ENCODE measurements at places on chromosomes 4 and X. TPM values are rescaled to one million over a fixed set of nuclear protein-coding genes. Genes with fewer than 3 reads are reported as not detected.

- no peak for DNase-seq
These were observed 46.6 kb downstream of the IL13RA2 start for GRCh38 chrX:114970806-114971205.

Gene SMC1A
- 51.8 TPM for total RNA-seq

DNA sequence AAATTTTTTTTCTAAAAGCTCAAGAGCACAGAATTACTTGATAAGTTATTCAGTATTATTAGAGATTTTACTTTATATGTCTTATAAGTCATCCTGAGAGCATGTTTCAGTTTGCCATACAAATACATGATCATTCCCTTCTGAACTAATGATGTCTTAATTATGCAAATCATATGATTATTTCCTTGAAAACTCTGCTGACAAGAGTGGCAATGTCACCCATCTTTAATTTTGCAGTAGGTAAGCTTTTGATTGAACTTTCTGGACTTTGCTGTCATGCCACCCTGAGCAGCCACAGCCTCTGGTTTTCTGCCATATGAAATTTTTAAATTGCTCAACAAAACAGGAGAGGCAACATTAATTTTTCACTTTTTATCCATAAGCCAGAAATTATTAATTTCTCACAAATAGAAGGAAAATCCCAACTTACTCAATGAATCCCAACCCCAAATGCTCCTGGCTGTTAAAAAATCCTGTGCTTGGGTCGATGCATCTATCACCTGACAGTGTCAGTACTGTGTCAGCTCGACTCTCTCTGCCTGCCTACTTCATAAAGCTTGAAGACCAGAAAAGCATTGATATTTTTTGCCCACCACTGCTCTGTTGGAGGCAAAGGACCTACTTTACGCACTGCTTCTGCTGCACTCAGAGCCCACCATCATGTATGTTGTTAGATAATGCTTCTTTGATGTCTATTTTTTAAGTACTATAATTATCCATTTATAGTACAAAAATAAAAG lies 11.6 kb upstream of the HADH start:
- no peak for DNase-seq

- DNase-seq, result no peak
These were observed 53.5 kb downstream of the TBC1D14 start for GRCh38 chr4:6963139-6963611.

Gene HPGDS
- 15.8 TPM for total RNA-seq

Gene WDR19
- 32.9 TPM for total RNA-seq

- no peak for DNase-seq
These were observed 25.7 kb upstream of the TRPC3 start for GRCh38 chr4:121977251-121978171.

DNA sequence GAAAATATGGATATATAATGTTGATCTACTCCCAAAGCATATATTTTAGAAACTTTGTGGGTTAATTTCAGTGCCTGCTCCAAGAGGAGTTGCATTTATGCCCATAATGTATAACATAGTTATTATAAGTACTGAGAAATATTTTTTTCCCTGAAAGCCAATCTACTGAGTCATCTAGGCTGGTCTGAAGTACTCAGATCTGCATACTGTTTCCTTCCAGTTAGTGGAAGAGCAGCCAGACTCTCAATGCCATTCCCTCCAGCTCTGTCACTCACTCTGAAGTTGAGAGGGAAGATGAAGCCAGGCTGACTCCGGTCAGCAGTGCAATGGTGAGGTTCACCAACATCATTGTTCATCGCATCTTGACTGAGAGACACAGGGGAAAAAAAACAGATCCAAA lies 505.1 kb downstream of the PPARGC1A start:
- no peak for DNase-seq

- DNase-seq, result no peak
These were observed 43.3 kb upstream of the AGA start for GRCh38 chr4:177485528-177485927.

DNA sequence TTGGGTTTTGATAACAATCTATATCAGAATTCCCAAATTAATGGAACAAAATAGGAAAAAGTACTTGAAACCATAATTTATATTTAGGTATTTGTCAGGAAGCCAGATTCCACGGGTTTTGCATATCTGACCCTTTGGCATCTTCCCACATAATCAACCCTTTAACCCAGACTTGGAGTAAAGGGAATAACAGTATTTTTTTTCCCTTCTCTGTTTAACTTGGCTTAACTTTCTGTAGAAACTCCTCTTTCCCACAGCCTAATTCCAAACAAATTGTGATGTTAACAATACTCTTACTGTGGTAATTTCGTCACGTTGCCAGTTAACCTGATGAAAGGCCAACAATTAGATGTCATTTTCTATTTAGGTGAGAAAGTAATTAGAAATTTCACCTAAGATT lies 49.4 kb upstream of the GUCY1A1 start:
- no peak for DNase-seq

Gene MAGEA12
- not detected for total RNA-seq

Data from upper lobe of right lung (tissue), 1 donor.